Activated naive CD8-positive, alpha-beta T cell treated with anti-CD3 and anti-CD28 coated beads for 36 hours (primary cell): ENCODE measurements at places on chromosomes 12 and 14.

- peaks cover 20% of the 10 kb centered on the region for H3K27me3 ChIP-seq
- no peaks in the 10 kb centered on the region for H3K4me1 ChIP-seq
- DNase-seq, result no peak
- no peaks in the 10 kb centered on the region for H3K36me3 ChIP-seq
These were observed 11.5 kb downstream of the TEAD4 start for GRCh38 chr12:2970744-2971143.

- H3K4me3 ChIP-seq, result no peak overlapping the region
- DNase-seq, result no peak
- H3K27ac ChIP-seq, result no peak overlapping the region
- no peaks in the 10 kb centered on the region for H3K36me3 ChIP-seq
- H3K4me1 ChIP-seq, result no peaks in the 10 kb centered on the region
These were observed 52.4 kb upstream of the CAPRIN2 start for GRCh38 chr12:30806989-30807694.

DNA sequence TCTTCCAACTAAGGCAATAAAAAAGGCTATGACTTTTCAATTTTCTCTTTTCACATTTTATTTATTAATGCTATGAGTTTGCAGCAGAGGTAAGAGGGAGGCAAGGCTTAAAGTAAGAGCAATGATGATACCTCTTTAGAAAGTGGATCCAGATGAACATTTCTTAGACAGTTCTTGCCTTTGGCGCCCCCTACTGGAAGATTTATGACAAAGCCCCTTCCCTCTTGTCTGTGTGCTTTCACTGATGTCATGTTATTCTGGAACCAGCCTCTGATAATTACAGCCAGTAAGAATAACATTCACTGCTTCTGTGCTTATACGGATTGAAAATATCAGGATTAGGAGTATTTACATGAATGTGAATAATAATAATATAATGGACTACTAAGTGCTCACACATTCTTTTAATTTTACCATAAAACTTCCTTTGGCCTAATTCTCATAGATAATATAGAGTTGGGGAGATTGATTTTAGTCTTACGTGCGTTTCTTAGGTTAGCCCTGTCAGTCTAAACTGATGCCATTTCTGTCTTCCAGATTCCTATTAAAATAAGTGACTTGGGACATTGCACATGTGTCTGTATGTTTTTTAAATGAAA is 1929.9 kb upstream of the SEL1L start:
- H3K27me3 ChIP-seq, result no peaks in the 10 kb centered on the region
- H3K27ac ChIP-seq, result no peak overlapping the region
- DNase-seq, result no peak
- H3K4me3 ChIP-seq, result no peak overlapping the region
- no peaks in the 10 kb centered on the region for H3K4me1 ChIP-seq
- H3K36me3 ChIP-seq, result no peaks in the 10 kb centered on the region

DNA sequence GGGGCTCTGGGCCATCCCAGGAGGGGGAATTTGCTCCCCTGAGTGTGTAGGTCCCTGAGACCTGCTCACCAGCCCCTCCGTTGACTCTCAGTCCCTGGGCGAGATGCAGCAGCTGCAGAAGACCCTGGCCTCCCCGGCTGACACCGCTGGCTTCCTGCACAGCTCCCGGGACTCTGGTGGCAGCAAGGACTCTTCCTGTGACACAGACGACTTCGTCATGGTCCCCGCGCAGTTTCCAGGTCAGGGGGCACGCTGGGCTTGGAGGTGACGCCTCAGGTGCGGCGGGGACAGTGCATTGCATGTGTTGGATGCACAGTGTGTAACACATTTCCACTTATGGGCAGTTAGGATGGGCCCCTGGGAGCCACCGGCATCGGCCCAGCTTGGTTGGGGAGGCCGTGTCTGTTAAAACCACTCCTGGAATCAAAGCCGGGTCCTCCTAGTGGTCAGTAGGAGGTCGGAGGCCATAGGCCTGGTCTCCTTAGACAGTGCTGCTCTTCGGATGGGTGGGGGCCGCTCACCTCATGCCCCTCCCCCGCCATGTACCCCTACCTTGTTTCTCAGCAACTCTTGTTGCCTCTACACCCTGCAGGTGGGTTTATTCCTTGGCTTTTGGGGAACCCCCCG is 17.1 kb upstream of the PUS1 start:
- no peaks in the 10 kb centered on the region for H3K4me1 ChIP-seq
- H3K36me3 ChIP-seq, result no peaks in the 10 kb centered on the region
- H3K27me3 ChIP-seq, result no peaks in the 10 kb centered on the region
- H3K27ac ChIP-seq, result no peak overlapping the region

GRCh38 chr12:131794061-131794460 is 34.1 kb upstream of the MMP17 start:
- H3K36me3 ChIP-seq, result peaks cover 26% of the 10 kb centered on the region
- no peak overlapping the region for H3K27ac ChIP-seq
- H3K27me3 ChIP-seq, result no peaks in the 10 kb centered on the region
- no peaks in the 10 kb centered on the region for H3K4me1 ChIP-seq
- no peak for DNase-seq
- no peak overlapping the region for H3K4me3 ChIP-seq

- no peak overlapping the region for H3K4me3 ChIP-seq
- H3K36me3 ChIP-seq, result no peaks in the 10 kb centered on the region
- peak; percentile 6 for DNase-seq
- peaks cover 4% of the 10 kb centered on the region for H3K27me3 ChIP-seq
- no peaks in the 10 kb centered on the region for H3K4me1 ChIP-seq
These were observed 197.5 kb upstream of the TMEM132C start for GRCh38 chr12:128069359-128069997.

DNA sequence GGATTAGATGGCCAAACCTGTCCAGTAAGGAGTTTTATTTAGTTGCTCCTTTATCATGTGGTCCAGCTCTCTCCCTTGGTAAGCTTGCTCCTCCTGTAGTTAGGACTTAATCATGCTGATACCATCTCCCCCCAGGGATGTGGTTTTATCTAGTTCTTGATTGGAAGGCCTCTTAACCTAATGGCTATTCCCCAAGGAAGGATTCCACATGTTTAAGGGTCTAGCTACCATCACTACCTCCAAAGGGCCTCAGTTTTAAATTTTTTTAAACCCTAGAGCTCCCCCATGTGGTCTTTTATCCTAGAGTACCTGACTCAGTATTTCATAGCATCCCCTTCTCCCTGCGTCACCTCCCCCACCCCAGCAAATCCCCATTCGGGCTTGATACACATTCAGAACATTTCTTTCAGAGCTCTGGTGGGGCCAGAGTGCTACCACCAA is 22.5 kb downstream of the MAP3K12 start:
- peaks cover 45% of the 10 kb centered on the region for H3K36me3 ChIP-seq
- H3K4me1 ChIP-seq, result peaks cover 60% of the 10 kb centered on the region

GRCh38 chr12:109428037-109428629 is 49.0 kb downstream of the KCTD10 start:
- peaks cover 4% of the 10 kb centered on the region for H3K4me1 ChIP-seq
- H3K36me3 ChIP-seq, result no peaks in the 10 kb centered on the region
- DNase-seq, result peak; percentile 71
- peaks cover 6% of the 10 kb centered on the region for H3K27me3 ChIP-seq
- H3K4me3 ChIP-seq, result no peak overlapping the region
- no peak overlapping the region for H3K27ac ChIP-seq

DNA sequence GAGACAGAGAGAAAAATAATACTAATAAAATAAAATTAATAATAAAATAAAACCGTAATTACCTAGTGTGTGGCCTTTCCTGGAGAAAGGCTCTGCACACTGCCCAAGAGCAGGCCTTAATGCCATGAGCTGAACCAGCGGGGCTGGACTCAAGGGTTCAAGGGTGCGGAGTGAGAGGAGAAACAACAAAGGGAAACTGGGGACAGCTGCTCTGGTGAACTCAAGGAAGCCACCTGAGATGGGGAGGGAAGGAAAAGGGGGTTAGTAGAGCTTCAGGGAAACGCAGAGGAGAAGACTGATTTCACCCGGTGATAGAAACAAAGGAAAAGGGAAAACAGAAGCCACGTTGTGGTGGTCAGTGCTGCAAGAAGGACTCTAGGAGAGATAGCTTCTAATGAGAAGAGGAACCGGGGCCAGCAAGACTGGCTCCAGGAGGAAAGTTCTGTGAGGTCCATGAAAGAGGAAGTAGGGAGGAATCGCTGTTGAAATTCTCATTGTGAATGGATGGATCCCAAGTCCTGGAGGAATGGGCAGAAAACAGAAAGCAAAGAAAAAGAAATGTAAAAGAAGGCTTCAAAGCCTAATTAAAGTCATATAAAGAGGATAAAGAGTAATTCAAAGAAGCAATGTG is 48.3 kb upstream of the BCL2L14 start:
- H3K27ac ChIP-seq, result peak overlapping the region; percentile 27
- no peak overlapping the region for H3K4me3 ChIP-seq
- peaks cover 4% of the 10 kb centered on the region for H3K27me3 ChIP-seq
- peaks cover 11% of the 10 kb centered on the region for H3K36me3 ChIP-seq
- peaks cover 38% of the 10 kb centered on the region for H3K4me1 ChIP-seq
- DNase-seq, result no peak

- no peak overlapping the region for H3K27ac ChIP-seq
- H3K36me3 ChIP-seq, result peaks cover 2% of the 10 kb centered on the region
- peaks cover 3% of the 10 kb centered on the region for H3K4me1 ChIP-seq
- no peaks in the 10 kb centered on the region for H3K27me3 ChIP-seq
These were observed 98.4 kb downstream of the GTF2A1 start for GRCh38 chr14:81122326-81122725.

DNA sequence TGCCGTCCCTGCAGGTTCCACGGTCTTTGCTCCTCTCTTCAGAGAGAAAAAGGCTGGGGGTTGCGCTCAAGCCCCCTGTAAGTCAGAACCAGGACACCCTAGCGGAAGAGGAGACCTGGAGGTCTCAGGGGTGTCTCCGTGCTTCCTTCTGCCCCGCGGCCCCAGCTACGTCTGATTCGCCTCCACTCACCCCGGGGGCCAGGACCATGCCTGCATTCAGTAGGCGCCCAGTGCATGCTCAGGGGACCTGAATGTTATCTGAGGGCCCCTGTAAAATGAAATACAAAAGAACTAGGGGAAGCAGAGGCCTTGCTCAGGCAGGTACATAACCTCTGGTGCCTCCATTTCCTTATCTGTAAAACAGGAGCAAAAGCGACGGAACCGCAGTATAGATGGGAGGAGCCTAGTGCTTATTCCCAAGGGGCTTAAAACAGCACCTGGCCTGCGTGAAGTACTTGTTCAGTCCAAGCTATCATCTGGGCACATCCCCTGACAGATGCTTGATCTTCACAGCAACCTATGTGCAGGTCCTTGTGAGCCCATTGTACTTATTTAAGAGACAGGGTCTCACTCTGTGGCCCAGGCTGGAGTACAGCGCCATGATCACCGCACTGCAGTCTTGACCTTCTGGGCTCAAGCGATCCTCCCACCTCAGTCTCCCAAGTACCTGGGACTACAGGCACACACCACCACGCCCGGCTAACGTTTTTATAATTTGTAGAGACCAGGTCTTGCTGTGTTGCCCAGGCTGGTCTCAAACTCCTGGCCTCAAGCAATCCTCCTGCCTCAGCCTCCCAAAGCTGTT is 110.3 kb upstream of the NCOR2 start:
- H3K27ac ChIP-seq, result no peak overlapping the region
- peaks cover 2% of the 10 kb centered on the region for H3K4me1 ChIP-seq
- no peak for DNase-seq
- no peaks in the 10 kb centered on the region for H3K36me3 ChIP-seq

- no peak overlapping the region for H3K4me3 ChIP-seq
- peaks cover 15% of the 10 kb centered on the region for H3K4me1 ChIP-seq
- no peak overlapping the region for H3K27ac ChIP-seq
- H3K36me3 ChIP-seq, result peaks cover 4% of the 10 kb centered on the region
- DNase-seq, result no peak
These were observed 5.0 kb upstream of the FGF6 start for GRCh38 chr12:4450551-4451112.

- peaks cover 43% of the 10 kb centered on the region for H3K4me1 ChIP-seq
- peaks cover 43% of the 10 kb centered on the region for H3K36me3 ChIP-seq
- H3K27ac ChIP-seq, result no peak overlapping the region
- DNase-seq, result no peak
- H3K4me3 ChIP-seq, result no peak overlapping the region
These were observed 232.4 kb upstream of the AMIGO2 start for GRCh38 chr12:47312147-47312546.

GRCh38 chr14:26400373-26400772 is 197.5 kb downstream of the NOVA1 start:
- H3K4me1 ChIP-seq, result no peaks in the 10 kb centered on the region
- no peak overlapping the region for H3K27ac ChIP-seq
- H3K4me3 ChIP-seq, result no peak overlapping the region
- no peaks in the 10 kb centered on the region for H3K36me3 ChIP-seq

DNA sequence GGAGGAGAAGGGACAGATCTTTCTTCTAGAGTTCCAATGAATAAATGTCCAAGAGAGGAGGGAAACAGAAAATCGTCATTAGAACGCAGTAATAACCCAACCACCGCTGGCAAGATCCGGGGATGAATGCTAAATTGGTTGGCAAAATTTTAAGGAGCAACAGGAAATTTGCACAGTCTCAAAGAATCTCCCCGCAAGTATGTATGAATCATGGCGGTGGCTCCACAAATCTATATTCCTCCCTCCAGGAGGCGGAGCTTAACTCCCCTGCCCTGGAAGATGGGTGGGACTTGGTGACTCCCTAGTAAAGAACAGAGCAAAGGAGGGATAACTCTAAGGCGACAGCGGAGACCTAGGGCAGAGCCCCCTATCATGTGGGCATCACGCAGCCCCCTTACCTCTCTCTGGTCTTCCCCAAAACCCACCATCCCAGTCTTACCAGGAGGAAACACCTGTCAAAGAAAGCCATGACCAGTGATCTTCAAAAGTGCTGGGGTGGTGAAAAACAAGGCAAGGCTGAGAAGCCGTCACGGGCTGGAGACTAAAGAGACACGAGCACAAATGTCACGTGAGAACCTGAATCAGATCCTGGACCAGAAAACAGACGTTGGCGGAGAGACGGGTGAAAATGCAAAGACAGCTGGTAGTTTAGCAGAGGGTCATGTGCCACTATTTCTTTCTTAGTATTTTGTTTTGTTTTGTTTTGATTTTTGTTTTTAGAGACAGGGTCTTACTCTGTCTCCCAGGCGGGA is 125.8 kb downstream of the NCOR2 start:
- peaks cover 20% of the 10 kb centered on the region for H3K36me3 ChIP-seq
- no peak overlapping the region for H3K4me3 ChIP-seq

DNA sequence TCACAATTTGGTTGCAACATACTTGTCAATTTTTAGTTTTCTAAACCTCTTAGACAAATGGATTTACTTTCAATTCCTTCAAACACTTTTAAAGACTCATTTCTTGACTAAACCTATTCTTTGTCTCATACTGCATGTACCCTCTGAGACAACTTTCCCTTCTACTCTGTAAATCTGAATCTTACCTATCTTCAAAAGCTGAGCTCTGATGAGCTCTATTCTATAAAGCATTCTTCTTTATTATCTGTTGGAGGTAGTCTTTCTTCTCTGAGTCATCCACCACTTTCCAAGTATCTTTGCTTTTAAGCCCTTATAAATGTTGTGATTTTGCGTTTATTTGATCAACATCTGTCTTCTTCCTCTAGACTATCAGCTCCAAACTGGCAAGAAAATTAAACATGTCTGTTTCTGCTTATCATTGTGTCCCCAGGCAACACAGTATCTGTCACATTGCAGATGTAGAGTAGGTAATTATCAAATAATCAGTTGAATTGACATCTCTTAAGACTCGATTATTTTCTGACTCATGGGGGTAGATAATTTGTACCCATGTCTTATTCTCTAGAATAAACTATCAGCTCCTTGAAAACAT is 265.6 kb upstream of the FAR2 start:
- H3K36me3 ChIP-seq, result no peaks in the 10 kb centered on the region
- no peaks in the 10 kb centered on the region for H3K4me1 ChIP-seq
- no peak overlapping the region for H3K4me3 ChIP-seq
